ENCODE measurements at places on chromosomes 7 and 10.

- DNase-seq = no peak
These were observed 4.1 kb downstream of the FHIP2A start for GRCh38 chr10:114825513-114826253.

DNA sequence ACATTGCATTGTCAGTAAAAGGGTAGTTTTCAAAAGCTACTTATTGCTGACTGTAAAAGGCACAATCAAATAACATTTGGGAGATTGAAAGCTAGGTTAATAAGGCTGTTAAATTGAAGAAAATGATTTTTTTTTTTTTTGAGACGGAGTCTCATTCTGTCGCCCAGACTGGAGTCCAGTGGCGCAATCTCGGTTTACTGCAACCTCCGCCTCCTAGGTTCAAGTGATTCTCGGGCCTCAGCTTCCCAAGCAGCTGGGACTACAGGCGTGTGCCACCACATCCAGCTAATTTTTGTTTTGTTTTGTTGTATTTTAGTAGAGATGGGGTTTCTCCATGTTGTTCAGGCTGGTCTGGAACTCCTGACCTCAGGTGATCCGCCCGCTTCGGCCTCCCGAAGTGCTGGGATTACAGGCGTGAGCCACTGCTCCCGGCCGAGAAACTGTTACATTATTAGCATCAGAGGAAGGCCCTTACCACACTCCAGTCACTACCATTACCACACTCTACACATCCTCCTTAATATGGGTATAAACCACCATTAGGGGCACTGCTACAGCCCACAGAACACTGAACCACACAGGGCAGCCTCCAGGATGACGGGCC is 1.0 kb downstream of the CYP51A1 start:
- DNase-seq = no peak

GRCh38 chr10:3785851-3786271 is 852 bp upstream of the KLF6 start:
- DNase-seq = no peak

DNA sequence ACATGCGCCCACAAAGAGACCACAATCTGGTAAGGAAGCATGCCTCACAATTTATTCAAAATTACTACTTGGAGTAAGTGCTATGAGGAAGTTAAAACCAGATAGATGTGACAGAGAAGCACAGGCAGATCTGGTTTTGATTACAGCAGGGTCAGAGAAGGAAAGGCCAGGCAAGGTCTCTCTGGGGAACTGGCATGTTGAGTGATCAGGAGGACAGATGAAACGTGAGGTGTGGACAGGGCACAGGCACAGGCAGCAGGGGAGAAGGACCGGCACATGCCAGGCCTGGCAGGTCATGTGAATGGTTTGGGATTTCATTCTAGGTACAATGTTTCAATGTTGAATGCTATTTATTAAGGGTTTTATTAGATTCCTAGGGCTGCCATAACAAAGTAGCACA is 51.6 kb downstream of the GPAM start:
- DNase-seq = no peak

DNA sequence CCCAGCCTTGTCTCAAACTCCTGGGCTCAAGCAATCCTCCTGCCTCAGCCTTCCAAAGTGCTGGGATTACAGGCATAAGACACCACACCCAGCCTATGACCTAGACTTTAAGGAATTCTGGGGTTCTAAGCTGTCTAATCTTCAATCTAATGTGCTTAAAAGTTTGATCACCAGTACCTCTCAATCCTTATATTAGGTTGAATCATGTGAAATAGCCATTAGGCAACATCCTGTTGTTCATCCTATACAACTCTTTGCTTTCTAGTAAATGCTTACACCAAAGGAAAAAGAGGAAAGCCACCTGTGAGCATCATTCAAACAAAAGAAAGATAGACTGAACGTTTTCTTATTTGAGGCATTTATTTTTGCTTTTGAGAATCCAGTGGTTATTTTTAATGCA is 56.0 kb downstream of the ATOH7 start:
- no peak for DNase-seq

DNA sequence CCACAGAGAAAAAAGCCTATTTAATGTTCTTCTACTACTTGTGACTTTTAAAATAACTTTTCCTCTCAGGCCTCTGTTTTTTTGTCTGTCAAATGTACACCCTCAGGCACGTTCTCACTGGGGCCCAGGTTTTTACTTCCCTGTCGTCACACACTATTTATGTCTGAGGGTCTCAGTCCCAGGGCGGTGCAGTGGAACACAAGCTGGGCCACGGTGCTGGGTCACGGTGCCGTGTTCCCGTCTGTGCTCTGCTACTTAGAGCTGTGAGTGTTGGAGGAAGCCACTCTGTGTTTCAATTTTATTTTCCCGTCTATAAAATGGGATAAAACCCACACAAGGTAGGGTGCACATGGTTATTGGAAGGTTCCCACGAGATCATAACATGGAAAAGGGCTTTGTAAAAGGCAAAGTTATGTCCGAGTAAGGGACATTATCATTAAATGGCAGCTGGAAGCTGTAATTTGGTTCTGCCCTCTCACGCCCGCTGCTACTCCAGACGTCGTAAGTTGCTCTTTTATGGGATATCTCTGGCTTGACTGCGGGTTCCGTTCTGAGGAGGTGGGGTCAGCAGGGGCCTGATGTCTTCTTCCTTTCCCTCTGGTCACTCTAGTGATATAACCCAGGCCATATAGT is 25.2 kb downstream of the ZNF775 start:
- no peak for DNase-seq

- DNase-seq = no peak
These were observed 211.4 kb upstream of the KLF14 start for GRCh38 chr7:130945411-130945811.

GRCh38 chr7:144438759-144439158 is 35.3 kb upstream of the NOBOX start:
- DNase-seq = no peak

DNA sequence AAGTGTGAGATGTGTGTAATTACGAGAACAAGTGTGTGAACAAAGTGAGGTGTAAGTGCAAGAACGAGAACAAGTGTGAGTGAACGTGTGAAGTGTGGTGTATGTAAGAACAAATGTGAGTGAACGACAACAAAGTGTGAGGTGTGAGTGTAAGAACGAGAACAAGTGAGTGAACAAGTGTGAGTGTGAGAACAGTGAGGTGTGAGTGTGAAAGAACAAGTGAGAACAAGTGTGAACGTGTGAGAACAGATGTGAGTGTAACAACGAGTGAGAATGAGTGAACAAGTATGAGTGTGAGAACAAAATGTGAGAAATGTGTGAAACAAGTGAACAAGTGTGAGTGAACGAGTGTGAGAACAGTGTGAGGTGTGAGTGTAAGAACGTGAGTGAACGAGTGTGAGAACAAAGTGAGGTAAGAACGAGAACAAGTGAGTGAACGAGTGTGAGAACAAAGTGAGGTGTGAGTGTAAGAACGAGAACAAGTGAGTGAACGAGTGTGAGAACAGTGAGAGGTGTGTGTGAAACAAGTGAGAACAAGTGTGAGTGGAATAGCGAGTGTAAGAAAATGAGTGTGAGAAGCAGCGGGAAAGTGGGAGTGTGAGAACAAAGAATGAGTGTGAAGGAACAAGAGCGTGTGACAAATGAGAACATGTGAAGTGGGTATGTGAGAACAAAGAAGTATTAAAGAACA is 47.2 kb downstream of the ESYT2 start:
- DNase-seq = no peak

- no peak for DNase-seq
These were observed 93.2 kb downstream of the AKR1D1 start for GRCh38 chr7:138169441-138169851.

- no peak for DNase-seq
These were observed 5.9 kb downstream of the DUSP5 start for GRCh38 chr10:110503528-110504110.

DNA sequence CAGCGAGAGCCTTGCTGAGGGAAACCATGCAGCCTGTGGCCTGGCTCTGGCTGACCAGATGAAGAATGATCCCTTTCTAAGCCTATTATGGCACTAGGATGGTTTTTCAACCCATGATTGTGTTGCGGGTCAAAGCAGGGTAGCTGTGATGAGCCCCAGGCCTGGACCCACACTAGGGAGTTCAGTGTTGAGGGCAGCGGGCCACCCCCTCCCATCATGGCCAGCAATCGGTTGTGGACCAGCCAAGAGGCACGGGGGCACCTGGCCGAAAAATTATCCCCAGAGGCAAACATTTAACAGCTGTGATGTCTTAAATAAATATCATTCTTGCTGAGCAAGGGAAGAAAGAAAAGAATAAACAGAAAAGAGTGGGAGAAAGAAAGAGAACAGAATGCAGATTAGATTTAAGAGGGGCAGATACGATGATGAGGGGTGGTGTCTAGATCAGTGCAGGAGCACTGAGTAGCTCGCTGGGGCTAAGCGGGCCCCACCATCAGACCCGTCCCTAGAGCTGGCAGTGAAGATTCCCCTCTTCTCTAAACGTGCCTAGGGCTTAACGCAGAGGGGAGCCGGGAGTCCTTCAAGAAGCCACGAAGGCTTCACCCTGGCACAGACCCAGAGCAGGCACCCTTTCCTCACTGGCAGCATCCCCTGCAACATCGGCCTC is 82.7 kb downstream of the SLC37A3 start:
- no peak for DNase-seq

GRCh38 chr10:69445041-69445440 is 6.2 kb upstream of the TSPAN15 start:
- no peak for DNase-seq

- no peak for DNase-seq
These were observed 251.3 kb upstream of the VWC2 start for GRCh38 chr7:49522111-49522510.

DNA sequence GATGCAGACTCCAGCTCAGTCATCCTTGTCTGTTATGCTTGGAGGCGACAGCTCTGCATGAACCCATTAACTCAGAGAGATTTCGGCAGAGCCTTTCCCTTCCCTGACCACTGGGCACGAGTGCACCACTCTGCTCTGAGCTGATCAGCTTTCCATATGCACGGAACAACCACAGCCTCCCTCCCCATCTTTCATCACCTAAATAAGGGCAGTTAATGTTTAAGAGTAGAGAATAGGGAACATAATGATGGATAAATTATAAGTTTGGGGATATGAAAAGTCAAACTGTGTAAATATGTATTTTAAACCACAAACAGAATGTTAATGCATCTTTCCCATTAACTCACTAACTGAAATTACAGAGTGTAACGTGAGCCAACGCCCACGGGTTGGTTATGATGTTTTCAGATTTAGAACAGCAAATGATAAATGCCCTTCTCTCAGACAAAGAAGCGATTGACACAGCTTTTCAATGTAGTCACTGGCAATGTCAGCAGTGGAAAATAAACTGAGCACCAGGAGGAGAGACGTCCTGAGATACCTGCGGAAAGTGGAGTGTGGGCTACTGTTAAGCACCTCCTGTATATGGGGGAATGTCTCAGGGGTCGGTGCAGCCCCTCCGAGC is 658.2 kb downstream of the LRMDA start:
- DNase-seq = peak; percentile 28

Data from NCI-H1048 (cell line).